Right lobe of liver (tissue), 6 donors: ENCODE measurements at places on chromosomes 6 and 20. TPM values are rescaled to one million over a fixed set of nuclear protein-coding genes. Genes with fewer than 3 reads are reported as not detected.

The PRKN gene
- 2.5 TPM for total RNA-seq

DNA sequence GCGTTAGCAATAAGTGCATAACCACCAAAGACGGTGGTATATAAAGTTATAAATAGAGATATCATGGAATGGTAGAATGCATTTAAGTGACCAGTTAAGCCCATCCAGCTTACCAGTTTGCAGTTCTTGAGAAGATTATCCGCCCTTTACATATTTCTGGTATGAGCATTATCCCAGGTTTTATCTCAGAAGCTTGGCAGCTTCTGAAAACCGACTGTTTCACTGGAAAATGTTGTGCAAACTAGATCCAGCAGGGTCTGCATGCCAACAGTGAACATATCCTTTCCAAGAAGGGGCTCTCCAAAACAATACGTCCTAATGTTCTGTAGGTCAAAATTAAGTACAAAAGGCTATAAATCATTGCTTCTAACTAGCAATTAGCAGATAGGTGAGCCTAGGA lies 29.5 kb upstream of the SHLD1 start:
- DNase-seq: no peak

DNA sequence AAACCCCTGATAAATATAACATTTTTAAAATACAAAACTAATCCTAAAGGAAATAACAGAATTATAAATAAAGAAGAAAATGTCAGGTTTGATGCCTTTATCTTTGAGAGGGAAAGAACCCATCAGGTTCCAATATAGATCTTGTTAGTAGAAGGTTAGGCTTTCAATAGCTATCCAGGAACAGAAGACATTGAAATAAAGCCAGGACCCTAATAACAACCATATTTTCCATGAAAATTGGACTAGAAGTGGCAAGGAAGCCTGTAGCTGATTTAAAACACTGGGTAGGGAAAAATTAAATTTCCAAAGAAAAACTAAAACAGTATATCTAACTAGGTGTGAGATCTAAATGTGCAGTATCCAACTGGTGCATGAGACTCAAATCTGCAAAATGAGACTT lies 185.2 kb upstream of the STXBP5 start:
- no peak for DNase-seq

DNA sequence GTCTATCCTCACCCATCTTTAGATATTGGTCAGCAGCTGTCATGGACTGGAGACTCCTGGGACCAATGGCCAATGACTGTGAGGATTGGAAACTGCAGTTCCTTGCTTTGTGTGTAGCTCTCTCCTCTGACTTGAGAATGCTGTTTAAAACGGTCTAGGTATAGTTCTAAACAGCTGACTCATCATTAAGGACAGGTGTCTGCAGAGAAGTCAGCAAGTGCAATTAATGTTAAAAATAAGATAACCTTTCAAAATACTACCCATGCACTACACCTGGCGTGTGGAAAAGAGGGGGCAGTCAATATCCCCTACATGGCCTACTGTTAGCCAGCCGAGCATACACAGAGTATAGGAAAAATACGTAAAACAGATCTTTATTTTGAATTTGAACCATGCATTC lies 115.4 kb upstream of the TAB2 start:
- DNase-seq: no peak

- no peak for DNase-seq
Measured at GRCh38 chr20:1741309-1742048, 83.9 kb upstream of the SIRPG start.

DNA sequence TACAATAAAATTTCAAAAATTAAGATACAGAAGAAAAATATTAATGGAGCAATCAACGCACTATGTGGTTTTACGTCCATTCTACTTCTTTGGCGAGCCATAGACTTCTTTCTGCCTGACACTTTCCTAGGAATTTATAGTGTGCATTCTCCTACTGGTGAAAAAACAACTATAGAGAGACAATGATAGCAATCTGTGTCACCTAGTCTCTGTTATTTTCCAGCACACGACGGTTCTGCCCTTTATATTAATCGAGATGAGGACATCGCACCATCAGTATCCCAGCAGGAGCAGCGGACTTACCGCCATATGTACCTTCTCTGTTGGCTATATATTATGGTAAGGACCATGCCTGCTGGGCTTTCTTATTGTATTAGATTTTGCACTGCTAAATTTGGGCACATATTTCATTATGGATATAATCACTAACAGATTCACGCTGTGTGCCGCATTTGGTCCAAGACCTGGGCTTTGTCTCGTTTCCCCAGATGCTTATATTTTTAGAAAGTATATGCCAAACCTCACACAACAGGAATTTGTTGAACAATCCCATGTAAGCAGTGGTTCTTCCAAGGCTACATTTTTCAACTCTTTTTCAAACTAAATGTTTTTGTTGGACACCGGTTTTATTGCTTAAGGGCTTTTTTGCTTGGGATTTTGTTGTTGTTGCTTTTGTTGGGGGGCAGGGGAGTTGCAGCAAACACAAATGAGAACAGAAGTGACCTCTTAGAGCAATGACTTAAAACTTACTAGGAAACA lies 166.4 kb downstream of the ADAT2 start:
- DNase-seq: no peak

- DNase-seq: no peak
Measured at GRCh38 chr6:155364844-155365437, 50.7 kb upstream of the TFB1M start.

DNA sequence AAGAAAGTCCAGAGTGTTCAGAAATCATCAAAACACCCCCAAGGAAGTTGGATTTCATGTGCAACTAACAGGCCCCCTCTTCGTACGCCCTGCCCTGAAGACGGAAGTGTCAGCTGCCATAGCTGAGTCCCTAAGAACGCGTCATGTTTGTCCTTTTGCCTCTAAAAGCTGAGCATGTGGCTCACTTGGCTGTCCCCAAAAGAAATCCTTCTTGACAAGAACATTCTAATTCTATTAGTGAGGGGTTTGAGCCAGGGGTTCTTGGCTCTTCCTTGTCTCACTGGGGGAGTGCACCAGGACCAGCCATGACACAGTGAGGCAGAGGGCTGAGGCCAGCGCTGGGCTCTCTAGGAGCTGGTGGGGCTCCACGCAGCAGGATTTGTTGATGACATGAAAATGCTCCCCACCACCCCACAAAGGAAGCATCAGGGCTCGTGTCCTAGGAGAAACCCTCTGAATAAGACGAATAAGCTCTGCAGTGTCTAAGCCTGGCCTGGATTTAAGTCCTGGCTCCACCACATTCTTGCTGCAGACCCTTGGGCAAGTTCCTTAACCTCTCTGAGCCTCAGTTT lies 20.0 kb upstream of the SPO11 start:
- no peak for DNase-seq

The EEF1A2 gene
- 1.6 TPM for total RNA-seq

DNA sequence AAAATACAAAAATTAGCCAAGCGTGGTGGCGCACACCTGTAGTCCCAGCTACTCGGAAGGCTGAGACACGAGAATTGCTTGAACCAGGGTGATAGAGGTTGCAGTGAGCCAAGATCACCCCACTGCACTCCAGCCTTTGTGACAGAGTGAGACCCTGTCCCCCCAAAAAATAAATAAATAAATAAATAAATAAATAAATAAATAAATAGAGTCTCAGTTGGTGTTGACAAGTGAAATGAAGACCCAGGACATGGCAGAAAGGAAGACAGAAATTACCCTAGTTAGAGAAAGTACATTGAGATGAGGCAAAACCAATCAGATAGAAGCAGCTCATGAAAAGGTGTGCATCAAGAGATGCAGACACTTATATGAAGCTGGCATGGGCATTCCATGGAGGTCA lies 105.0 kb downstream of the IBTK start:
- DNase-seq: no peak

The ZNF391 gene
- 0.09 TPM for total RNA-seq

GRCh38 chr20:34171640-34172039 lies 59.6 kb upstream of the EIF2S2 start:
- DNase-seq: no peak

GRCh38 chr6:101386982-101387381 lies 6.5 kb upstream of the GRIK2 start:
- DNase-seq: no peak

DNA sequence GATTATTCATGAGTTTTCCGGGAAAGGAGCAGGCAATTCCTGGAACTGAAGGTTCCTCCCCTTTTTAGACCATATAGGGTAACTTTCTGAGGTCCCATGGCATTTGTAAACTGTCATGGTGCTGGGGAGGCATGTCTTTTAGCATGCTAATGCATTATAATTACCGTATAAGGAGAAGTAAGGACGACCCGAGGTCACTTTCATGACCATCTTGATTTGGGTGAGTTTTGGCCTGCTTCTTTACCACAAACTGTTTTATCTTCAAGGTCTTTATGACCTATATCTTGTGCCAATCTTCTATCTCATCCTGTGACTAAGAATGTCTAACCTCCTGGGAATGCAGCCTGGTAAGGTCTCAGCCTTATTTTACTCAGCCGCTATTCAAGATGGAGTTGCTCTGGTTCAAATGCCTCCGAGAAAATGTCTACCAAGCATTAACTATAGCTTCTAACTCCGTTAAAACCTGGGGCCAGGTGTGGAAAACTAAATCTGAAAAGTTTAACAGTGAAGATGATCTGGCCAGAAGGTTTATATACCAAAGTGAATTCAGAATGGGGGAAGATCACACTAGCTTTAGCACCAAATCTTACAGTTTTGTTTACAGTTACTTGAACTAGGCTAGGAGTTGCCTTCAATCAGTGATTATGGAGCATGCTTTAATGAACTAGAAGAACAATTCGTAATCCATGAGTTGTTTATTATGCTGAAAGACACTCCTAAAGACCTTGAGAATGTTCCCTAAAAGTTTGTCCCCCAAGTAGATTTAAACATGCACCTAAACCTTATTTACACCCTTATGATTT lies 80.0 kb upstream of the TOP1 start:
- DNase-seq: no peak

GRCh38 chr6:150934380-150934779 lies 68.9 kb downstream of the MTHFD1L start:
- DNase-seq: no peak

DNA sequence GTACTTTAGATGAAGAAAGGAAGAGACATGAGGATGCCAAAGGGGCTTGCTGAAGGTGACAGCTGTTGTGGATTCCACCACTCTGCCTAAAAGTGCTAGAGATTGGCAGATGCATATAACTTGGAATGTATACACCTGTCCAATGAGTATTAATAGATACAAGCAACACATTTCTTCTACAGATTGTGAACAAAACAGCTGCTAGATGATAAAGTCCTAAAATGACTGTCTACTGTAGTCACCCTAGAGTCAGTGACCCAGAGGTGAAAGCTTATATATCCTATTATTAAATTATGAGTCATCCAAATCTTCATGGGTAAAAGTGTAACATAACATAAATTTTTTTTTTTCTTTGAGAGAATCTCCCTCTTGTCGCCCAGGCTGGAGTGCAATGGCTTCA lies 5.2 kb downstream of the RNF217 start:
- DNase-seq: no peak

The ELOVL2 gene
- 24.4 TPM for total RNA-seq

DNA sequence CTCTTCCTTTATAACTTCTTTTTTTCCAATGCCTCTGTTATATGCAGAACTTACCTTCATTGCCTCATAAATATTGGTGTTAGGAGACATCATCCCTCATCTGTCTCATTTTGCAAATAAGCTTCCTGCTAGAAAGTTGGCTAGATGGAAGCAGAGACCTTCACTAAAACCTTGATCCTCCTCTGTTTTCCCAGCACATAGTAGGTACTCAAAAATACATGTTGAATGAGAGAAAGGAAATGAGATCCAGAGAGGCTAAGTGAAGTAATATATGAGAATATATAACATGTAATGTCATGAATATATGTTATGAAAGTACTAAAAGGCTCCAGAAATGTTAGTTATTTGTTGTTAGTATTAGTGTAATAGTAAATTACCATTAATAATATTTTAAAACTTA lies 91.9 kb downstream of the CDKAL1 start:
- no peak for DNase-seq

The GNMT gene
- 174 TPM for total RNA-seq

DNA sequence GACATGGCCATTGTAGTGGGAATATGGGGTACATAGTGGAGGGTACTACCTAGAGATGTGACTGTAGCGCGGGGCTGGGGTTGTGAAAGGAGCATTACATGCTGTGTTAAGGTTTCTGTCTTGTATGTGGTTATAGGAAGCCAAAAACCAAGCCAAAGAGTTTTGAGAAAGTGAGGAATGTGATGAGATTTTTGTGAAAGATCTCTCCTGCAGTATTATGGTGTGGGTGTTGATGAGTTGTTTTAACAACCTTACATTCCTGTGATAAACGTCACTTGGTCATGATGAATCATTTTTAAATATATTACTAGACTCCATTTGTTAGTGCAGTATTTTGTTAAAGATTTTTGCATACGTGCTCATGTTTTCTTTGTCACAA lies 48.9 kb downstream of the ZFAND3 start:
- no peak for DNase-seq

DNA sequence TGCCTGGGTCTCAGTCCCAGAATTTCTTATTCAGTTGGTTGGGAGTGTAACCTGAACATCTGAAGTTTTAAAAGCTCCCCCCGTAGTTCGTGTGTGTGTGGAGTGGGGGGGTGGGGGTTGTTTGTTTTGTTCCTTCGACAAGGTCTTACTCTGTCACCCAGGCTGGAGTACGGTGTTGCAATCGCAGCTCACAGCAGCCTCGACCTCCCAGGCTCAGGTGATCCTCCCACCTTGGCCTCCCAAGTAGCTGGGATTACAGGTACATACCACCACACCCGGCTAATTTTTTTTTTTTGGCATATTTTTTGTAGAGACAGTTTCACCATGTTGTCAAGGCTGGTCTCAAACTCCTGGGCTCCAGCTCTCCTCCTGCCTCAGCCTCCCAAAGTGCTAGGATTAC lies 3.1 kb downstream of the CCM2L start:
- no peak for DNase-seq

The STXBP5 gene
- total RNA-seq: 6.2 TPM

GRCh38 chr20:58432186-58432954 lies 43.3 kb downstream of the VAPB start:
- DNase-seq: no peak

The PCSK2 gene
- 0.13 TPM for total RNA-seq

GRCh38 chr6:12238219-12238618 lies 51.9 kb upstream of the EDN1 start:
- DNase-seq: no peak

DNA sequence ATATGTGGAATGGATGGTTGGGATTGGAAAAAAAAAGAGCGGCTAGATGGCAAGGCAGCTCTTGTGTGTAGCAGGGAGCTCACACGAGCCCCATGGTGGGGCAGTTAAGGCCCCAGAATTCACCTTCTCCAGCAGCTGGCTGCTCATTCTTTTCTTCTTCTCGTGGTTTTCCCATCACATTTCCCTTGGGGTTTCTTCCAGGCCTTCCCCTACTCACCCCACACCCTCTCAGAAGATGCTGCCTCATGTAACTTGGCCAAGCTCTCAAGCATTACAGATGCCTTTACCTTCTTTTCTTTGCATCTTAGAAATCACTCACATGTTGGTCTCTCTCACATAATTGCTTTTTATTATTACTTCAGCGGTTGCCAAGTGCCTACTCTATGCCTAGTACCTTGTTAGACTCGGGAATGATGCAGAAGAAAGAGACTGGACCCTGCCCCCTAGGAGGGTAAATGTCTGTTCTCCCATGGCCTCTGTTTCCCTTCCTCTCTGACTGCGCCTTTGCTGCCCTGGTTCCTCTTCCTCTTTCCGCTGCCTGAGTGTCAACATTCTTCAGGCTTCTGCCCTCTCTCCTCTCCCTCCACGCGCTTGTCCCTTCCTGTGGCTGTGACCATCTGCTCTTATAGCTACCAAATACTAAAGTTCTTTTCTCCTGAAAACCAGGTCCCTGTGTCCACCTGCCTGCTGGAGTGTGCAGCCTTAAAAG lies 28.6 kb downstream of the PPARD start:
- peak; percentile 62 for DNase-seq

GRCh38 chr6:126524811-126525326 lies 185.0 kb downstream of the CENPW start:
- no peak for DNase-seq
